NCI-H2081 (cell line): ENCODE measurements at places on chromosomes 7 and 10.
A peak's percentile ranks its signal among the peaks of the same experiment; 100 is the strongest.

GRCh38 chr10:130109796-130110245, 809 bp downstream of the C10orf143 start:
- peak; percentile 58 for DNase-seq

- DNase-seq = no peak
These were observed 7.6 kb upstream of the TMEM248 start for GRCh38 chr7:66913118-66914037.

- DNase-seq = no peak
These were observed 45.2 kb upstream of the DMTF1 start for GRCh38 chr7:87106974-87107612.

DNA sequence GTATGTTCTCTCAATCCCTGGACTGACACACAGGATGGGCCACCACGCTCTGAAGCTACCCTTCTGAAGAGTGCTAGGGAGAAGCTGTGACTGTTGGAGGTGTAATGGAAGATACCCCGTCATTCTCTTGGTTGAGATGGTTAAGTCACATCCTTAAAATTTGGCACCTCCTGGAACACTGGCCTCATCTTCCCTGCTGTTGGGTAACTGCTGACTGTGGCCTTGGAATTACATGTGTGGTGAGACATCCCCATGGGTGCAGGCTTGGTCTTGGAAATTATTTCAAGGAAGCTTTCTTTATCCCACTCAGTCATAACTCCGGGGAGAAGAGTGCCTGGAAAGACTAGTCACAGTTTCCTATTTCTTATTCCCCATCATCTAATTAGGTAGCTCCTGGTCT, 62.0 kb downstream of the LRMDA start:
- no peak for DNase-seq

GRCh38 chr10:11131112-11131639, 113.5 kb downstream of the CELF2 start:
- no peak for DNase-seq

GRCh38 chr10:110667620-110668343, 23.6 kb downstream of the RBM20 start:
- DNase-seq = no peak
